ENCODE measurements at places on chromosomes 1 and 21. TPM values are rescaled to one million over a fixed set of nuclear protein-coding genes. Genes with fewer than 3 reads are reported as not detected.
A peak's percentile ranks its signal among the peaks of the same experiment; 100 is the strongest.

Gene MSH4
- total RNA-seq: 0.50 TPM

Gene RNU1-3
- 1,300 TPM for total RNA-seq

Gene PYHIN1
- total RNA-seq: 23.9 TPM

Gene BACE2
- total RNA-seq: 1.1 TPM

Gene ACBD3
- total RNA-seq: 21.5 TPM

Gene C1orf94
- total RNA-seq: not detected

Gene MYOM3
- not detected for total RNA-seq

Gene SYF2
- total RNA-seq: 40.4 TPM

Gene MKNK1
- total RNA-seq: 32.4 TPM

Gene TCHH
- 0.11 TPM for total RNA-seq

Gene CD5L
- total RNA-seq: not detected

Gene CD1B
- not detected for total RNA-seq

Gene MASP2
- total RNA-seq: 0.20 TPM

DNA sequence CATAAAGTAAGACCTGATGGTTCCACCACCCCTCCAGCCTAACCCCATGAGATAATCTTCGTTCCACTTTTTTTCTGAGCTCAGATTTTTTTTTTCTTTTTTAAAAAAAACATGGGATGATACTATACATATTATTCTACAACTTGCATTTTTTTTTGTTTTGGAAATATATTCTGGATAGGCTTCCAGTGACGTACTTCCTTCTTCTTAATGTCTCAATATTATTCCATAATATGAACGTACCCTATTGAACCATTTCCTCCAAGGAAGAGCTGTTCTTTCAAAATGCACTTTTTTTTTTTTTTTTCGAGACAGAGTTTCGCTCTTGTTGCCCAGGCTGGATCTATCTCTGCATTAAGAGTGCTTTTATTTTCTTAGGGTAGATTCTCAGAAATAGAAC lies 1.5 kb downstream of the EDEM3 start:
- H3K4me1 ChIP-seq: peaks cover 22% of the 10 kb centered on the region
- no peak for DNase-seq
- H3K27me3 ChIP-seq: no peaks in the 10 kb centered on the region
- peak overlapping the region; percentile 81 for H3K4me3 ChIP-seq
- H3K27ac ChIP-seq: peak overlapping the region; percentile 93

DNA sequence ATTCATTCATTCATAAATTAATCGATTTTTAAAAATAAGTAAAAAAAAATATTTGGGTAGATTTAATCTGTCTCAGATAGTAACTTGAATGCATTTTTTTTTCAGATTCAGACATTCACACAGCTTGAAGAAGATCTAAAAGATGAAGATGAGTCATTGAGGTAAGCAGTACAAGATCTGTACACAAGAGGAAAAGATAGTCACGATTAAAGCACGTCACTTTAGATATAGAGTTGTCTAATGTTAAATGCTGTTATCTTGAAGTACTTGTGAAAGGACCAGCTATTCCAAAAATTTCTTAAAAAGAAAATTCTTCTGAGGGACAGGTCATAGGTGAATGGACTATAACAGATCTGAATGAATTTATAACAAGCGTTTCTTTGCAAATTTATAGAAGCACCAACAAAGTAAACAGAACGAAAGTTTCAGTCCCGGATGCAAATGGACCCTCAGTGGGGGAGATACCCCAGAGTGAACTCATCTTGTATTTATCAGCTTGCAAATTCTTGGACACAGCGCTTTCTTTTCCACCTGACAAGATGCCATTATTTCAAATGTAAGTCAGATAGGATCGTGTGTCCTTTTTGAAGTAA lies 31.2 kb upstream of the MORC3 start:
- no peak overlapping the region for H3K27ac ChIP-seq
- peak overlapping the region; percentile 32 for H3K4me3 ChIP-seq
- no peak for DNase-seq
- H3K27me3 ChIP-seq: no peaks in the 10 kb centered on the region
- H3K4me1 ChIP-seq: peaks cover 18% of the 10 kb centered on the region

DNA sequence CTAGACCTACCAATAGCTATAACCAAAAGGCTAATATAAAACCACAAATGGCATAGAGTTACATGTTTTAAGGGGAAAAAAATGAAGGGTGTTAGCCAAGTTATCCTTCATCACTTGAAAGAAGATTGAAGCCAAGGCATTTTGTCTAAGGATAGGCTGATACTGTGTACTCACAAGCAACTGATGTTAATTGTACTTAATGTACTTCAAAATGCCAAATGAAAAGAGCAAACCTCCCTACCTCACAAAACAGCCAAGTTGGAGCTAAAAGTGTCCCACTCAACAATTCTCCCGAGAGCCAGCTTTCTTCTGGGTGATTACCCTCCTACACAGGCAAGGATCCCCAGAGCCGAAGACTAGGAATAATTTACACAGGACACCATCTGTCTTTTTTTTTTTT lies 4.4 kb upstream of the IGSF3 start:
- peaks cover 3% of the 10 kb centered on the region for H3K4me1 ChIP-seq
- no peak overlapping the region for H3K27ac ChIP-seq
- no peak for DNase-seq
- H3K27me3 ChIP-seq: peaks cover 3% of the 10 kb centered on the region
- H3K4me3 ChIP-seq: no peak overlapping the region

- H3K27ac ChIP-seq: no peak overlapping the region
- no peak for DNase-seq
- H3K36me3 ChIP-seq: no peaks in the 10 kb centered on the region
- no peak overlapping the region for H3K4me3 ChIP-seq
These were observed 37.2 kb upstream of the SIM2 start for GRCh38 chr21:36661511-36662309.

DNA sequence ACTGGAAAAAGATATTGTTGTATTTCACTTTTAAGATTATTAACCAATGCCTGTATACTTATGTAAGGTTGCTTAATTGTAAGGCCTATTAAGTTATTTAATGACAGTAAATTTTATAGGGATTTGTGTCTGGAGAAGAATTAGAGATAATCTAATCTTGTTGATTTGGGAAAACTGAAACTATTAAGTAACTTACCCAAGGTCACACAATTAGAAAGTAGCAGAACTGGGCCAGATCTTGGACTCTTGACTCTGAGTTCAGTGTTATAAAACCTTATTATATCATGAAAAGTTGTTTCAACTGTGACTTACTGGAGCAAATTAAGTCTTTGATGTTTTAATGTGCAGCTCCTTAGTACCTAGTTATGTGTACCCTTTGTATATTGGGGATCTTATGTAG lies 38.5 kb downstream of the CAMTA1 start:
- H3K4me1 ChIP-seq: peaks cover 6% of the 10 kb centered on the region
- no peaks in the 10 kb centered on the region for H3K36me3 ChIP-seq

- no peak overlapping the region for H3K27ac ChIP-seq
- H3K27me3 ChIP-seq: no peaks in the 10 kb centered on the region
- H3K4me3 ChIP-seq: no peak overlapping the region
- no peaks in the 10 kb centered on the region for H3K4me1 ChIP-seq
- no peak for DNase-seq
These were observed 61.9 kb upstream of the GNG12 start for GRCh38 chr1:67894981-67895735.

DNA sequence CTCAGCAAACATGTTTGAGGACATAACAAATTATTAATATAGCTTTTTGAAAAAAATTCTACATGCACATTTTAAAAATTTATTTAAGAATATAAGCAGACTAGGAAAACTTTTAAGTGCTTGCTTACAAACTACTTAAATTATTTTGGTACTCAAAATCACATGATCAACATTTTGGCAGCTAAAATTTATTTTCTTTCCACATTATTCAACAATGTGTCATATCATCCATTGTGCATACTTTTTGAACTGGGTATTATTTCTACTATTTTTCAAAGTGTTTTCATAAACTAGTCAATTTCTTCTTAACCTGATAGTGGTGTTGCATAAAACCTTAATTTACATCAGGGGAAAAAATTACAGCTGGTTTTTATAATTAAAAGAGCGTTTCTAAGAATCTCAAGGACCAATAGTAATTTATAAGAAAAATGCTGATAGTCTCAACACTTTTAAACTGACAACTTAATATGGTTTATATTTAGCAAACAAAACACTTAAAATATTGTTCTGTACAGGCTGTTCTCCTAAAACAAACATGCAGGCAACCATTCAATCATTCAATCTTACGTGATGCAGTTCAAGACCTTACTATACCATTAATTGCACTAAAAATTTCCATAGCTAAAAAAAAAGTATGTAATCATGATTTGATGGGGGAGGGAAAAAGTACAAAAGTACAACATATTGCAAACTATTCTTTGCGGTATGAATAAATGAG lies 105.0 kb downstream of the GPATCH2 start:
- DNase-seq: no peak
- no peaks in the 10 kb centered on the region for H3K4me1 ChIP-seq
- H3K27ac ChIP-seq: no peak overlapping the region
- no peaks in the 10 kb centered on the region for H3K27me3 ChIP-seq
- no peaks in the 10 kb centered on the region for H3K36me3 ChIP-seq

- H3K36me3 ChIP-seq: no peaks in the 10 kb centered on the region
- no peak for DNase-seq
- H3K4me1 ChIP-seq: no peaks in the 10 kb centered on the region
- H3K4me3 ChIP-seq: no peak overlapping the region
- H3K27me3 ChIP-seq: no peaks in the 10 kb centered on the region
These were observed 88.4 kb downstream of the C21orf91 start for GRCh38 chr21:17730782-17731181.

DNA sequence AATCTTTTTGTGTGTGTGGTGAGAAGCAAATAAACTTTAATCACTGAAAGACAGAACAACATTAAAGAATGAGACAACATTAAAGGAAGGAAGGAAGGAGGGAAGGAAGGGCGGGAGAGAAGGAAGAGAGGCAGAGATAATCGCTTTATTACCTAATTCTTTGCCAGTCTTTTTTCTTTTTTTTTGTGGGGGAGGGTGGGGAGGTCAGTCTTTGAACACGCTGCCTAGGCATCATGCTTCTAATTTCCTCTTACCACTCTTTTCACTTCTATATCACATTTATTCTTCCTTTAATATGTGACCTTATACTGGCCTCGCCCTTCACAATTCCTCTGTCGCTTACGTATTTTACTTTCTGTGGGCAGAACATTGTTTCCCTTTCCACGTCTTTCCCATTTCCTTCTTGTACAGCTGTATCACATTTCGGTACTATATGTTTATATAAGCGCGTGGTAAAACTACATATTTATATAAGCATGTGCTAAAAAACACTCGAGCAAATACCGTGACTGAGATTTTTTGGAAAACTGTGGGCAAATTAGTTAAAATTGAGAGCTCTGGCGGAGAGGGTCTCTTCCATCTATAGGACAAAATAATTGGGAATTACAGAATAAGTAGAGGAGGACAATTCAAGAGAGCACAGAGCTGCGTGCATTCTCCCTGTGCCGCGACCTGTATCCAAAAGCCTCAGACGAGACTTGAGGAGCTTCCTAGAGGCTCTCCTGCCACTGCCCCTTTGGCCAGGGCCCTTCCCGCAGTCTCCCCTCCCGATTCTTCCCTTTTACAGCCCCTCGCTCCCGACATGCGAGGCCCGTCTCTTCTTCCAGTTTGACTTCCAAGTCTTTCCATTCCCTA lies 823 bp upstream of the PRKAA2 start:
- H3K4me3 ChIP-seq: no peak overlapping the region
- peaks cover 3% of the 10 kb centered on the region for H3K27me3 ChIP-seq
- no peak overlapping the region for H3K27ac ChIP-seq

DNA sequence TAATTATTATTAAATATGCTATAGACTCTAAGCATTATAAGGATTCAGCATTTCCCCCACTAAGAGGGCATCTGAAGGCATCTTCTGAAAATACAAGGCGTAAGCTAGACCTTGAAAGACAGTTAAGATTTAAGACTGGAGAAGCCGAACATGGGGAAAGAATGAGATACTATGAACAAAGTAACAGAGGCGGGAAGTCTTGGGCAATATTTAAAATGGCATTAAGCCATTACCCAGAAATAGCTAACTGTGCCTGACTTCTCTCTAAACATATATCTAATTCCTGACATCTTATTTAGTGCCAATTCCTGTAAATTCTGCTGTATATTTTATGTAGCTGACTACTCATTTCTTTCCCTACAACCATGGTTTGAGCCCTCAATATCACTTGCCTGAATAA lies 20.9 kb downstream of the DPH5 start:
- DNase-seq: no peak
- H3K4me3 ChIP-seq: no peak overlapping the region
- H3K4me1 ChIP-seq: peaks cover 56% of the 10 kb centered on the region
- no peak overlapping the region for H3K27ac ChIP-seq
- H3K36me3 ChIP-seq: no peaks in the 10 kb centered on the region
- no peaks in the 10 kb centered on the region for H3K27me3 ChIP-seq

GRCh38 chr1:156885314-156885713 lies 8.2 kb upstream of the PEAR1 start:
- no peaks in the 10 kb centered on the region for H3K36me3 ChIP-seq
- no peaks in the 10 kb centered on the region for H3K27me3 ChIP-seq
- H3K27ac ChIP-seq: no peak overlapping the region
- H3K4me1 ChIP-seq: no peaks in the 10 kb centered on the region

DNA sequence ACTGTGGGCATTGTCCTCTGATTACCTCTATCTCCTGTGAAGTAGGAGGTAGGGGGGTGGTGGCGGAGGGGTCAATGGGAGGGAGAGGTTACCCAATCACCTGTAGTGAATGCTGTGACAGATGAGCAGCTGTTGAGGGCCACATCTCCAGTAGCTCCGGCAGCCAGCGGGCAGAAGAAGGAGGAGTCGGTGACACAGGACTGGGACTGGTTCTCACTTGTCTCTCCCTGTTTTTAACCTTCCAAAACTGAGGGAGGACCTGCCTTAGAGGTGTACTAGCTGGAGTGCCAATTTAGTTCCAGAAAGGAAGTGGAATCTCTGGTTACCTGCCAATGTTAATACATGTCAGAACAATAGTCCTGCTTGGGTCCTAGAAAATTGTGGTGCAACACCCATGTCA lies 56.2 kb upstream of the ENAH start:
- no peaks in the 10 kb centered on the region for H3K36me3 ChIP-seq
- no peak overlapping the region for H3K4me3 ChIP-seq
- no peaks in the 10 kb centered on the region for H3K4me1 ChIP-seq
- no peak for DNase-seq

DNA sequence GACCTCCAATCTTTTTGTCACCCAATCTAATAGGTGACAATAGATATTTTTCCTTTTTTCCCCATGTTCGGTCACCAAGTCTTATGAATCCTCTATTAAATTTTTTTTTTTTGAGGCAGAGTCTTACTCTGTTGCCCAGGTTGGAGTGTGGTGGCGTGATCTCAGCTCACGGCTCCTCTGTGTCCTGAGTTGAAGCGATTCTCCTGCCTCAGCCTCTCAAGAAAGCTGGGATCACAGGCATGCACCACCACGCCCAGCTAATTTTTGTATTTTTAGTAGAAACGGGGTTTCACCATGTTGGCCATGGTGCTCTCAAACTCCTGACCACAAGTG lies 42.5 kb upstream of the MTF1 start:
- H3K27ac ChIP-seq: no peak overlapping the region
- no peak for DNase-seq
- no peak overlapping the region for H3K4me3 ChIP-seq
- H3K4me1 ChIP-seq: no peaks in the 10 kb centered on the region
- H3K36me3 ChIP-seq: peaks cover 5% of the 10 kb centered on the region

DNA sequence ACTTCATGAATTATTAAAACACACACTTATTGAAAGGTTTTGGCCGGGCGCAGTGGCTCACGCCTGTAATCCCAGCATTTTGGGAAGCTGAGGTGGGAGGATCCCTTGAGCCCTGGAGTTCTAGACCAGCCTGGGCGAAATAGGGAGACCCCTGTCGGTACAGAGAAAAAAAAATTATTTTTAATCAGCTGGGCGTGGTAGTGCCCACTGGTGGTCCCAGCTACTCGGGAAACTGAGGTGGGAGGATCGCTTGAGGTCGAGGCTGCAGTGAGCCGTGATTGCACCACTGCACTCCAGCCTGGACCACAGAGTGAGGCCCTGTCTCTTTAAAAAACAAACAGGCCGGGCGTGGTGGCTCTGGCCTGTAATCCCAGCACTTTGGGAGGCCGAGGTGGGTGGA lies 1.7 kb downstream of the GABPB2 start:
- peaks cover 11% of the 10 kb centered on the region for H3K4me1 ChIP-seq
- no peak overlapping the region for H3K27ac ChIP-seq

Data from CD8-positive, alpha-beta memory T cell (primary cell).